Renal cortex interstitium (tissue), 15 donors: ENCODE measurements at places on chromosomes 2 and 18. TPM values are rescaled to one million over a fixed set of nuclear protein-coding genes. Genes with fewer than 3 reads are reported as not detected.

Gene COL4A4
- 48.3 TPM for polyA plus RNA-seq

Gene CDKL4
- 0.37 TPM for polyA plus RNA-seq

Gene IRS1
- 15.7 TPM for polyA plus RNA-seq

Gene CASP8
- 11.4 TPM for polyA plus RNA-seq

Gene MAL
- polyA plus RNA-seq, result 279 TPM

GRCh38 chr2:120415728-120416509, 70.0 kb downstream of the INHBB start:
- DNase-seq, result no peak

- no peak for DNase-seq
These were observed 2.4 kb upstream of the ID2 start for GRCh38 chr2:8679567-8679826.

DNA sequence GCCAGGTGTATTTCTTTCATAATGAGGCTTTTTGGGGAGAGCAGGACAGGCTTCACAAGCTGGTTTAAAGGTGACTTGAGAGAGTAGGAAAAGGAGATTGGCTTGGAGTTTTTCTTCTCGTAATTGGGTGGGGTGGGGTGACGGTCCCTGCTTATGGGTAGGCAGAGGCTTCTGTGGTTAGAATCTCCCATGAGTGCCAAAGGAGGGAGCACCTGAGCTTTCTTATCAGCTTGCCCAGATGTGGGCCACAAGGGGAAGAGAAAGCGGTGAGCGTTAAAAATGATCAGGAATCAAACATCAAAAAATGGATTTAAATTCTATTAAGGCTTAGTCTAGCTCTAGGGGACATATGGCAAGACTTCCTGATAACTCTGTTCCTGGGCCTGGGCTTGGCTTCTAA, 9.7 kb upstream of the PNPT1 start:
- no peak for DNase-seq

GRCh38 chr2:73993778-73994177, 9.1 kb downstream of the TET3 start:
- no peak for DNase-seq

DNA sequence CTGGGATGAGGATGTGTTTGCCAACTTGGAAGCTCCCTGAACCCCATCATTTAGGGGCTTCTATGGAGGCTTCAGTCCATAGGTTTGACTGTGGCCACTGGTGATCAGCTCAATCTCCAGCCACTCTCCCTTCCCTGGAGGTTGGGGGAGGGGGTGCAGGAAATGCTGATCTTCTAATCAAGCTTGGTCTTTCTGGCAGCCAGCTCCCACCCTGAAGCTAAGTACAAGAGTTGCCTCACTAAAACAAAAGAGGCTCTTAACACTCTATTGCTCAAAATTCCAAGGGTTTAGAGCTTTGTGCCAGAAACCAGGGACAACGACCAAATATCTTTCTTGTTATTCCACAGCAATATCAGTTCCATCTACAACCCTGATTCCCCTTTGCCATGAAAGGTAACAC, 19.4 kb upstream of the MPPE1 start:
- DNase-seq, result no peak

DNA sequence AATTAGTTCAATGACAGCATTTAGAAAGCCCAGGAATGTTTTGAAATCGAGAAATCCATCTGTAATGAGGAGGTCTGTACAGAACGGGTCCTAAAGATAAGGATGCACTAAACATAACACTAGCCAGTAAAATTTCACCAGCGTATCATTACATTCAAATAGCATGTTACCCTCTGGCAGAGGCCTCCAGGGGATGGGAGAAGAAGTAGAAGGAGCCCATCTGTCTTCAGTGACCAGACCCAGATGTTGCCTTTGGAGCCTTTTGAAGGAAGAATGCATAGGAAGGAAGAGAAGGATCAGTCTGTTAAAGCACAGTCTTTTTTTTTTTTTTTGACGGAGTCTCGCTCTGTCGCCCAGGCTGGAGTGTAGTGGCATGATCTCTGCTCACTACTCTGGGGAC, 86.1 kb upstream of the BCL2L11 start:
- DNase-seq, result no peak

- no peak for DNase-seq
These were observed 30.3 kb upstream of the TLK1 start for GRCh38 chr2:171191021-171191420.

DNA sequence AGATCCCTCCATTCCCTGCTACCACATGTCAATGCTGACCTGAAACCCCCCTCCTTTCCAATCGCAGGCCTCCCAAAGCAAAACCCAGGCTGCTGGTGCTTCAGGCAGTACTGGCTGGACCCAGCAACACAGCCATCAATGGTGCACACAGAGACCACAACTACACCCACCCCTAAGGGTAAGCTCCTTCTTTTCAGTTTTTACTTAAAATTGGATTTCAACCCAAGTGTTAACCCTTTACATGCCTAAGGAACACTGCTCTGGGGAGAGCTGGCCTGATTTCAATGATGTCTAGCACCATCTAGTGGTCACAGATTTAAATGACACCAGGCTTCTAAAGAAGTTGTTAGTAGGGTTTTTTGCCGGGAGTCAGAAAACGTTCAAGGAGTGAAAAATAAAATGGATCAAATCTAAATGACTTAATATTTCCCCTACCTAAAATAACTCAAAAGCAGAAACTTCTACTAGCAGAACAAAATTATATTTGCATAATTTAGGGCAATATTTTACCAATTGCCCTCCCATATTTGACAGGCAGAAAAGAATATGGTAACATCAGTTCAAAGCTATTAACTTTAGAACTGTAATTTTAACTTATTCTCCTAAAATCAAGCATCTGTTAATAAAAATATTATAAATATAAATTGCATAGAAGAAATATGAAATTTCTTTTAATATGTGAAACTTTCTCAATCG, 24.6 kb downstream of the FECH start:
- peak; percentile 40 for DNase-seq

GRCh38 chr2:38016219-38016618, 59.7 kb downstream of the CYP1B1 start:
- no peak for DNase-seq

DNA sequence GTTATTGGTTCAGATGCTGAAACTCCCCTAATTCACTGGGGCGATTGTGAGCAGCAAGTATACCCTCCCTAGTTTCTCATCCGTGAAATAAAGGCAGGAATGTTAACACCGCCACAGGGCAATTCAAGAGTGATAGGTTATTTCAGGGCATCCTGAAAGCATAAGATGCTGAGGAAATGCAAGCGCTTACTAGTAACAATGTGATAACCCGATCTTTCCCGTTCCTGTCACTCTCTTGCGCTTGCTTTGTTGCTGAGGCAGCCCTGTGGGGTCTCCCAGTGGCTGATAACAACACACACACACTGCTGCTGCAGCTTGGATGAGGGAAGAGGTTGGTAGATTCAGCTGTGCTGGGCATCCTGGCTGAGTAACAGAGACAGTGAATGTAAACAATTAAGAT, 259.3 kb downstream of the AGPS start:
- DNase-seq, result peak; percentile 57
